ENCODE measurements at places on chromosomes 2 and 18.

DNA sequence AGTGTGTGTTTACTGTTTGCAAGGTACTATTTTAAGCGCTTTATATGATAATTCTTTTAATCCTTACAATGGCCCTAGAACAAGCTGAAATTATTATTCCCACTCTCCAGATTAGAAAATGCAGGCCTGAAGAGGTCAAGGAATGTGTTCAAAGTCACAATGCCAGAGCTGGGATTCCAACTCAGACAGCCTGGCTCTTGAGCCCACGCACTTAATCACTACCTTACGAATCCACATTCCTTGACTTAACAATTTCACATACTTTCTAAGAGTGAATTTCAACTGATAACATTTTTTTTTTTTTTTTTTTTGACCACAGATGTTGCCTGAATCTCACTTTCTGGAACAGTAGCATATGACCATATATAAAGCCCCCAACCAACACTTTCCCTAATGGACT lies 400.3 kb downstream of the NCKAP5 start:
- DNase-seq: no peak

- no peak for DNase-seq
These were observed 52.0 kb downstream of the ANKRD12 start for GRCh38 chr18:9188359-9189231.

- DNase-seq: no peak
These were observed 47.6 kb downstream of the LIPG start for GRCh38 chr18:49609256-49610021.

DNA sequence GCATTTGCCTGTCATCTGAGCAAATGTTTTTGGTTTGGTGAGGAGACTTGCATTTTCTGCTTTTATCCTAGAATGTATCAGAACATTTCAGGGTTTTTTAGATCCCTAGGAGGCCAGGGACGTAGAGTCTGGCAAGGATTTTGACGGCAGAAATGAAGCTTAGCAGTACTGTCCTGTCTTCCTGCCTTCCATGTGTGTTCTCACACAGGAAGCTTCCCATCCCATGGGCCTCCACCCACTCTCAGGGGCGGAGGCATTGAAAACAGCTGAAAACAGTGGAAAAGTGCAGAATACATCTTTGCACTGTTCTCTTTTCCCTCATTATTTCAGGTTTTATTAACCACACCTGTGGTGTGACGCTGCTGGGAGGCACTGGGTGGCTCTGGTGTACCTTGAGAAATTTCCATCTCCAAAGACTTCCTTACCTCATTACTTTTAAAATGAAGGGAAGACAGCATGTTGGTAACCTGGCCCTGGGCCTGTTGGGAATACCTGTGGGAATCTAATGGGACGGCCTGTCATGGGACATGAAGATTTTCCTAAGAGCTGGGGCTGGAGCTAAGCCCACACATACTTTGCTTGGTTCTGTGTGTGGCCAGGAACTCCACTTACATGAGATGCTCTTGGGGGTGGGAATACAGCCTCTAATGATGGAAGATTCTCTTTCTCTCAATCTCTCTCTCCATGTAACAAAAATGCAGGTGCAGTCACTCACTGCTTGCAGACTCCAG lies 20.5 kb downstream of the PCARE start:
- DNase-seq: no peak

GRCh38 chr2:102069311-102069974 lies 73.1 kb upstream of the IL1R1 start:
- DNase-seq: no peak

- DNase-seq: peak; percentile 44
These were observed 2.4 kb upstream of the LDLRAD4 start for GRCh38 chr18:13216092-13216582.

DNA sequence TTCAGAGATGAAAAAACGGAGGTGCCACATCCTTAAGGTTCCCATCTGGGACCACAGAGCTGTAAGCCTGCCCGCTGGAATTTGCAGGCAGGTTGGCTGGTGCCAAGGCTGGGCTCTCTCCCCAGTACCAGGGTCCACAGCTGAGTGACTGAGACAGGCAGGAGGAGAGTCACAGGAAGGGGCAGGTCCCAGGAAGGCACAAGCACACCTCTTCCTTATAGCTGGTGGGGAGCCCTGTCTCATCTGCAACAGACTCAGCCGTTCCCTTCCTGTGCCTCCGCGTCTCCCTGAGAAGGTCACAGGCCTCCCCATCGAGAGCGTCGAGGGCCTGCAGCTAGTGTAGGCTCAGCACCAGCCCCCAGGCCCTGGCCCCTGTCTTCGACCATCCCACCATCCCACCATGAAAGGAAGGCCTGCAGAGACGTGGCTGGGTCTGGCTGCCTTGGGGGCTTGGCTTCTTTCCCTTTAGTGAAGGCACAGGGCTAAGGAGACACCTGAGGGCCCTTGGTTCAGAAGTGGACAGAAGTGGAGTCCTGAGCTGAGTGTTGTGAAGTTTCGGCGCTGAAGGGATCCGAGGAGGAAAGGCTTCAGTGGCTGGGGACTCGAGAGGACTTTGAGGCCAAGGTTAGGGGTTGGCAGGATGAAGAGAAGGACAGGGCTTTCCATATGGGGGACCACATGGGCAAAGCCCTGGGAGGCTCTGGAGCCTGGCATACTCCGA lies 26.8 kb downstream of the GLI2 start:
- DNase-seq: no peak

DNA sequence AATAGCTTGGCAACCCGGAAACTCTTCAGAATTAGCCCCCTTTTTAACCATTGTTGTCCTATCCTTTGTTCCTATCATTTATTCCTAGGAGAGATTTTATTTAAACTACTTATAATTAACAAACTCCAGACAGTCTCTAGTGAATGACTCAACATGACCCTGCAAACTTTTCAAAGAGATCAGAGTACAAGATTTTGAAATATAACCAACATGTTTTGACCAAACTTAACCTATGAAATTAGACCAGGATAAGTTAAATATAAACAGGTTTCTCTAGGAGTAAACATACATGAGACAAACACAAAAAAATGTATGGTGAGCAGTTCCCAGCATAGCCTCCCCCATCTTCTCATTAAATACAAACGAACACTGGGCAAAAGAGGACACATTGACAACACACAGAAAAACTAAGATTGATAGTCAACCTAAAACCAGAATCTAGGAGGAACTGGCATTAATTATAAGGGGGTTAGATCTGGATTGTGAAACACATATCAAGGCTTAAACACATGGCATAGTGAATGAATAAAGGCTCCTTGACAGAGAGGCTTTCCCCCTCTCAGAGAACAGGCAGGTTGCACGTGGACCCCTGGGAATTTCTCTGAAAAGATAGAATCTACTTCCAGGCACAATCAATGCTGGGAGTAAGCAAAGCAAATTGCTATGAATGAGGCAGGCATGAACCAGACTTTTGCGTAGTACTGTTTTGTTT lies 284.1 kb downstream of the IRS1 start:
- no peak for DNase-seq

DNA sequence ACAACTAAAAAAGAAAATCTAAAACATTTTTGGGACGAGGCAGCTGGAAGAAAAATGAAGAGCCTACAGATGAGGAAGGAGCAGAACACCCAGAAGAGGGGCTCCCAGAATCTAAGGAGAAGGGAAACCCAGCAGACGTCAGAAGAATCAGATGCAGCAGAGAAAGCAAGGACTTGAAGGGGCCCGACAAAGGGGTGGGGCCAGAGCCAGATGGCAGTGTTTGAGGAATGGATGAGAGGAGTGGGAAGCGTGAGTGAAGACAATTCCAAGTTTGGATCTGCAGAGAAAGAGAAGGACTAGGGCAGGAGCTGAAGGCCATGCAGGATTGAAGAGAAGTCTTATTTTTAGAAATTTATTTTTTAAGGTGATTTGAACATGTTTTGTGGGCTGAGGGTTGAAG lies 19.3 kb downstream of the PTMA start:
- no peak for DNase-seq

DNA sequence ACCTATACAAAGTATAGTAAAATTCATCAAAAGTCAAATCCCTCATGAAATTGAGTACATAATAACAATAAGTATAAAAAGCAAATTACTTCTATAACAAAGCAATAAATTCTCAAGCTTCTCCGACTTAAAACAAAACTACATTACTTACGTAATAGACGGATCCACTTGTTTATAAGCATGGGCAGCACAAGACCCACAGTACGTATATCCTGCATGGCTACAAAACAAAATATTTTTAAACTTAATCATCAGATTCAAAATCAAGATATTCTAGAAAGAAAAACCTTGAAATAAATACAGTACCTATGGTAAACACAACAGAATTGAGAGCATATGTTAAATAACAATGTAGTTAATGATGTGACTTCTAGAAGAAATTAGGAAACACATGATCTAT lies 78.9 kb downstream of the MEMO1 start:
- no peak for DNase-seq

DNA sequence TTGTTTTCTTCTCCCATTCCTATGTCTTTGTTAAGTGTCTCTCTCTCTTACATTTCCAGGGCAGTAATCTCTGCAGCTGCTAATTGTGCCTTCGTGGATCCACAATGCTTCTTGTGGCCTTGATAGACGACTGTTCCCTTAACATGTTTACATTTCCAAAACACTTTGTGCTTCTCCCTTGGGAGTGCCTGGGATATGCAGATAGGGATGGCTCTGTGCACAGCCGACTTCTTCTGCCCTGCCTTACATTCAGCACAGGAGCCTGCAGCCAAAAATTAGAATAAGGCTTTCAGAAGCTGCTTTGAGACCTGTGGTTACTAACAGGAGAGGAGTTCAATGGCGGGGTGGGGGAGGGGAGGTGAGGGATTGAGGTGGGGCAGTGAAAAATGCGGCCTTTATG lies 328.9 kb downstream of the TDRD15 start:
- no peak for DNase-seq

DNA sequence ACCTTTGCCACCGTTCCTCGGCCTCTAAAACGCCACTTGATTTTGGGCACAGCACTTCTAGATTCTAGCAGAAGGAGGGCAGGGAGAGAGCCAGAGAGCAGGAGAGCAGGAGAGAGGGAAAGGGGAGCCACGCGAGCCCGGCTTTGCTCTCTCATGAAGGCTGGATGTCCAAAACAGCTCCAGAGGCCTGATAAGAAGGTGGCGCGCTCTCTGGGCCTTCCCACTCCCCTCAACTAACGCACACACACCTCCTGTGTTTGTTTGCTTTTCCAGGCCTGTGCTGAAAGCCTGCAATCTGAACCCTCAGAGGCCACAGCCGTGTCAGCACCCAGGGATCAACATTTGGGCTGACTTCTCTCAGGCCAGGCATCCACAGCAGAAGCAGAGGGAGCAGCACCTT lies 184.8 kb upstream of the SOX11 start:
- DNase-seq: no peak

GRCh38 chr2:85396531-85397470 lies 13.4 kb downstream of the CAPG start:
- DNase-seq: no peak

DNA sequence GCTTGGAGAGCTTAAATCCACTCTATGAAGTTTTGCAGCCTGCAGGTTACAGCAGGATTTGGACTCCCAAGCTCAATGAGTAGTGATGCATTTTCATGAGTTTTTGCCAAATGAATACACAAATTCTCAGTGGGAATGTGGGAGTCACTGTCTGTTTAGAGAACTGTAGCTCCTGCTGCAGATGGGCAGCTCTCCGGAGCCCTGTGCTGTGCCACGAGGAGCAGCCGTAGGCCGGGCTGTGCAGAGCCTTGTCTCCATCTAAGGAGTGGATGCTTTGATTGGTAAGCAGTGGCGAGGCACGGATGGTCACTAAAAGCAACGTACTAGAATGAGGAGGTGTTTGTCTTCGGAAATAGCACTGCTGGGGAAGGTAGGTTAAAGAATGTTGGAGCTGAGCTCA lies 96.0 kb upstream of the NFATC1 start:
- no peak for DNase-seq

DNA sequence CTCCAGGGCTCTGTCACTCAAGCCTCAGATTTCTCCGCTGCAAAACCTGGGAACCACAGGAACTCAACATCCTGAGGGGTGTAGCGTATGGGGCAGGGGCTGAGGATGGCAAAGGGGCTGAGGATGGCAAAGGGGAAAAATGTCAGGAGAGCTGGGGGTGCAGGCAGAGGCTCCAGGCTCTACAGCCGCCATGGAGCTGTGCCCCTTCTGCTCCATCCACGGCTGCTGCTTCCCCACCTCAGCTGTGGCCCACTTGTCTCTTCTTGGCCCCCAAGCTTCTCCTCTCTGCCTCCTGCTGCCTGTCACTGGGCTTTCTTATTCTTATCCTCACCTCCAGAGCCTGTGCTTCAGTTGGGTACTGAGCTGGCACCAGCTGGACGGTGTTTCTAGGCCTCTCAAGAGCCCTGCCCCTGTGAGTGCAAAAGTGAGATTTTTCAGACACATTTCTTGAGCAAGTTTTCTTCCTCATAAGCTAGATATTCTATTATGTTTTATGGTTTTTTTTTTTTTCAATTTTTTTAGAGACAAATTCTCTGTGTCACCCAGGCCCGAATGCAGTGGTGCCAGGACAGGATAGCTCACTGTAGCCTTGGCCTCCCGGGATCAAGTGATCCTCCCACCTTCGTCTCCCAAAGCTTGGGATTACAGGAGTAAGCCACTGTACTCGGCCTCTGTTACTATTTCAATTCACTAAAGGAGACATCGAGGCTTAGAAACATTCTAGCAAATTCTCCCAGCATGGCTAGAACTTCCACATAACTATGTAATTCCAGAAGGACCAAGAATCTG lies 49.0 kb downstream of the MARCO start:
- no peak for DNase-seq

- DNase-seq: no peak
These were observed 16.4 kb upstream of the MAP3K20 start for GRCh38 chr2:173059292-173059691.

DNA sequence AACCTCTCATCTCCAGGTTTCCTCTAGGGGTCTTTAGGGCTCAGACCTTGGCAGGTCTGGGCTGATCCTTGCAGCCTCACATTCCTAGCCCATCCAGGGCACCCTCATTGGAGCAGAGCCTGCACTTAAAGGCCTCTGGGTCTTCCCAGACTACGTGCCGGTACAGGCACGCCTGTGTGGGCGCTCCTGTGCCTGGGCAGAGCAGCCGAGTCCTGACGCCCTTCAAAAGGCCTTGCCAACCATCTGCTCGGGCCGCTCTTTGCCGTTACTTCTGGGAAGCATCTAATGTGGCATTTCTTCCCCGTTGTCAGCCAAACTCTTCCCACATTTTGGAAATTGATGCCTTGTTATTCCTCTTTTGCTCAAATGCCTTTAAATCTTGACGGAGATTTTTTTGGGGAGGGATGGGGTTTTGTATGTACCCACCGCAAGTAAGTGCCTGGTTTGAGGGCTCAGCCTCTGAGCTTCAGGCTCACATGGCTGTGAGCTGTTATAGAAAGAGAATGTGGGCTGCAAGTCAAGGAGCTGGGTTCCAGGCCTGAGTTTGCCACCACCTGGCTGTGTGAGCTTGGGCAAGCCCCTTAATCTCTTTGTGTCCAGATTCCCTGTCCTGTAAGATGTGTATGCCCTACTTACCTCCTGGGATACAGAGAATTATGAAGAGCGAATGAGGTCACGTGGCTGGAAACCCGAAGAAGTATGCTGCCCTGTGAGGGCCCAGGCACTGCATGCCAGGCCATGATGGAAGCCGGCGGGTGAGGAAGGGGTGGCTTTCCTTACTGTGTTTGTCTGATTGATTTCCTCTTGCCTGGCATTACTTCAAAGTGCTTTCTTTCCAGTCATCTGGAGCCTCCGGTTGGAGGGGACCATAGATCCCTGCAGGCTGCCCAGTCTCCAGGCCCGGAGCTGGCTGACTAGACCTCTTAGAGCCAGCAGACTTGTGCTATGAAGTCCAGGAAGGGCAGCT lies 20.6 kb downstream of the EHD3 start:
- no peak for DNase-seq

Data from pulmonary artery endothelial cell (primary cell).